BJ (cell line): ENCODE measurements at places on chromosomes 4 and X.

DNA sequence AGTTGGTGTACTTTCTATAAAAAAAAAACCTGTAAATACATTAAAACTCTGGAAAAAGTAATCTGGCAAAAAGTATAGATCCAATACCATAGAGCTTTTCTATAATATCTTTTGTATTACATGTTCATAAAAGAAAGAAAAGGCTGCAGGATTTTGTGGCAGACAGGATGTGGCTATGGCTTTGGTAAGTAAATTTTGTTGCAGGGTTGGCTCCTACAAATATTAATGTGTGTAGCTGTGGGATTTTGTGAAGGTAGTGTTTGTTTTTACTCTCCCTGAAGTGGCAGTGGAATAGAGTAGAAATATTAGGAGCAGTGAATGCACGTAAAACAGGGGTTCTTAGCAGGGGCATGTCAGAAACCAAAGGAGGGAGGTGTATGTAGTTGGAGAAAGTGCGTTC lies 84.8 kb downstream of the TSPAN7 start:
- no peak for DNase-seq

GRCh38 chrX:73206366-73206765 lies 8.3 kb downstream of the NAP1L2 start:
- DNase-seq: no peak

- DNase-seq: no peak
Measured at GRCh38 chr4:107640197-107640596, 79.8 kb downstream of the PAPSS1 start.

DNA sequence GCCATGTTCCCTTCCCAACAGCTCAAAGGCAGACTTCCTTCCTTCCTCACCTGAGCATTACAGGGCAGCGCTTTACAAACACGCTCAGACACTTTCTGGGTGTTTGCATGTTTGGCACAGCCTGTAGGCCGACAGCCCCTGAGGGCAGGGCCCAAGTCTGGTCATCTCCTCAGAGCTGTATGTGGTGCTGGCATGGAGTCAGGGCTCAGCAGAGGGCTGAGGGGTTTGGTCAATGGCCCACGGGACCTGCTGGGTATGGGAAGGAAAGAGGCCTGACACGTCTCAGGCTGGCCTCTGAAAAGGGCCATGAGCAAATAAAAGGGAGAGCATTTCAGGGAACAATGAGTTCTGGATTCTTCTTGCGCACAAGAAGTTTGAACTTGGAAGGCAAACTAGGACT lies 73.8 kb upstream of the MAP3K15 start:
- DNase-seq: no peak

- no peak for DNase-seq
Measured at GRCh38 chr4:110641218-110641617, 18.3 kb upstream of the PITX2 start.

DNA sequence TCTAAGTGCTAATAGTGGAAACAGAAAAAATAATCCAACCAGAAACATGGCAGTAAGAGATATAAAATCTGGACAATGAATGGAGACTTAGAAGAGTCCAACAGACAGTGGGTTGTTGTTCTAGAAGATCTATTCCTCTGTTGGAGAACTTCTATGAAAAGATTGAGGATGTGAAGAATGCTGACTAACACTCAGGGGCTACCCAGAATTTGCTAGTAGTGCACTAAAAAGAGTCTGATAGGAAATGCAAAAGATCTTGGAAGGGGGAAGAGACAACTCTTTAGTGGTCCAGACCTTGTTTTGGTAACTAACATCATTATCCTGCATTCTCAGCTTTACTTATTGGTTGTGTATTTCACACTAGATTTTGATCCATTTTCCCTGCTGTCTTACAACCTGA lies 77.9 kb downstream of the SMARCA1 start:
- no peak for DNase-seq

DNA sequence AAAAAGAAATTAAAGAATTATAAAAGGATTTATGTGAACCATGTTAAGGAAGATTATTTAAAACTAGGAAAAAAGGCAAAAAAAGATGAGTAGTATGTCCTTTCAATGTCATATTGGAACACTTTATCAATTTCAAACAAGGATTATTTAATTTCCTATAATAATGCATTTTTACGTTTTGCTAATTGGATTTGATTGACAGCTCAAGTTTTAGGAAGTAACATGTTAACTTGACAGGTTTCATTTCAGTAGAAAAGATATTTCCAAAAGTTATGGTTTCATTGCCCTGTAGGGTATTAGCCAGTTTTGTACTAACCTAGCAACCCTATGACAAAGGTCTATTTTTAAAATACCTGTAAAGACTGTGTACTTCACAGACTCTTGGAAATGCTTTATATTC lies 379.6 kb upstream of the ZFP42 start:
- no peak for DNase-seq

- DNase-seq: no peak
Measured at GRCh38 chr4:168781341-168781740, 228.7 kb downstream of the CBR4 start.

DNA sequence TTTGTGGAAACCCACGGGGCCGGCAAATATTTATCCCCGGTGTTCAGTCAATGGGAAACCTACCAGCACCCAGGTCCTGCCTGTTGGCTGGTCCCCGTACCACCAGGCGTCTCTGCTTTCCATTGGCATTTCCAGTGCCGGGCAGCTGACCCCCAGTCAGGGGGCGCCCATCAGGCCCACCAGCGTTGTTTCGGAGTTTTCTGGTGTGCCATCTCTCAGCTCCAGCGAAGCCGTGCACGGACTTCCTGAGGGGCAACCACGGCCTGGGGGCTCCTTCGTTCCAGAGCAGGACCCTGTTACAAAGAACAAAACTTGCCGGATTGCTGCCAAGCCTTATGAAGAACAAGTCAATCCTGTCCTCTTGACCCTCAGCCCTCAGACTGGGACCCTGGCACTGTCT lies 32.7 kb downstream of the BCORL1 start:
- DNase-seq: no peak

DNA sequence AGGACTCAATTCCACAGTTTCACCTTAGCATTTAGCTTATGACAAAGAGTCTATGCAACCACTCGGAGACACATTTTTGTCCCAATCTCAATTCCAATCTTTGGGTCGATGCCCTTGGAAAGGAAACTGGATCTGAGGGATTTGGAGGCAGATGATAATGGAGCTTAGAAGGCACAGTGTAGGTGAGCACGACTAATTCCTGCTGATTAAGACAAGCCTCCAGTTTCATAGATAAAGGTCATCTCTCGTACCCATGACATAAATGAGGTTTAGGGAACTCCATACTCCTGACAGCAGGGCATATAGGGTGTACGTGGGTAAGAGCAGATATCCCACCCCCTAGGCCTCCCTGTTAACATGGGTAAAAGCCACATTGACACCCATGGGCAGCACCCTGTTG lies 24.4 kb upstream of the ZNF718 start:
- no peak for DNase-seq

GRCh38 chr4:121270389-121270788 lies 106.3 kb upstream of the TNIP3 start:
- no peak for DNase-seq

GRCh38 chr4:113077575-113077974 lies 28.1 kb downstream of the ANK2 start:
- no peak for DNase-seq

- DNase-seq: no peak
Measured at GRCh38 chrX:140975472-140975871, 26.9 kb upstream of the SPANXB1 start.

DNA sequence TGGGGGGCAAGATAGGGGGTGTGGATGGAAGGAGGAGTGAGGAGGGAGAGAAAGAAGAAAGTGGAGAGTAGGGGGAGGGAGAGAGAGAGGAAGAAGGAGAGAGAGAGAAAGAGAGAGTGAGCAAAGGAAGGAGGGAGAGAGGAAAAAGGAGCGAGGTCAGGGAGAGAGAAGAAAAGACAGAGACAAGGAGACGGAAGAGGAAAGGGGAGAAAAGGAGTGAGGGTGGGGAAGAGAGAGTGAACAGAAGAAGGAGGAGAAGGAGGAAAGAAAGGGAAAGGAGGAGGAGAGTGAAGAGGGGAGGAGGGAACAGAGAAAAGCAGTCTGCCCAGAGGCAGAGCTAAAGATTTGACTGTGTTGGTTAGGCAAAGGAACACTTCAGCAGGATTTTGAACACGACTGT lies 181.6 kb downstream of the MID1IP1 start:
- no peak for DNase-seq

DNA sequence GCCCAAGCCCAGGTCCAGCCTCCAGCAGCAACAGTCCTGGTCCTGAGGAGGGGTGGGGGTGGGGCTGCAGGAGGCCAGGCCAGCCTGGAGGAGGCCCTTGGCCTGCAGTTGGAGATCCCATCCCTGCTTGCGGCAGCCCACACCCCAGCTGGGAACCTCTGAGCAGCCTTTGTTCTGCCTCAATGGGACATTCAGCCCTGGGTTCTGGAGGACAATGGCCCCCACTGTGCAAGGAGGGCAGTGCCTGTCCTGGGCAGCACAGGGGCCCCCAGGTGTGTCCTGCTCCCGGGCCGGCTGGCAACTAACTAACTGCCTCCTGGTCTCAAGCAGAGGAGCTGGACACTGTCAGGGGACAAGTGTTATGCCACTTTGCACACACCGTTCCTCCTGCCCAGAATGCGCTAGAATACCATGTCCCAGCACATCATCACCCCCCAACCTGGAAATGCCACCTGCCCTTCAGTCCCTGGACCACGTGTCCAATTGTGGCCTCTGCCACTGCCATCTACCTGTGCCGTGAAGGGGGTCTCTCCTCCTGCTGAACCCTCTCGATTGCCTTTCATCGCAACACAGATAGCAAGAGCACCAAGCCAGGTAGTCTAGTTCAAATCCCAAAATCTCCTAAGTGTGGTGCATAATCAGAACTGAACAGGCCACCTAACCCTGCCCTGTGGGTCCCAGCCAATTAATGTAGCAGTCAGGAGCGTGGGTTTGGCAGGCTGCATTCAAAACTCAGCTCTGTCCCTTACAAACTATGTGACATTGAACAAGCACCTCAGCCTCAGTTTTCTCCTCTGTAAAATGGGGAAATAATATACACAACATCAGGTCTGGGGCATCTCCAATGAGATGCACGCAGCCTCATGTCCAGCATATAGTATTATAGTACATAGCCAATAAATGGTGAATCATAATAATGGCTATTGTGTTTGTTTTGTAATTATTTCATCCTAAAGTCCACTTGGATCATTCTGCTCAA lies 8.8 kb downstream of the PPP2R2C start:
- DNase-seq: no peak

DNA sequence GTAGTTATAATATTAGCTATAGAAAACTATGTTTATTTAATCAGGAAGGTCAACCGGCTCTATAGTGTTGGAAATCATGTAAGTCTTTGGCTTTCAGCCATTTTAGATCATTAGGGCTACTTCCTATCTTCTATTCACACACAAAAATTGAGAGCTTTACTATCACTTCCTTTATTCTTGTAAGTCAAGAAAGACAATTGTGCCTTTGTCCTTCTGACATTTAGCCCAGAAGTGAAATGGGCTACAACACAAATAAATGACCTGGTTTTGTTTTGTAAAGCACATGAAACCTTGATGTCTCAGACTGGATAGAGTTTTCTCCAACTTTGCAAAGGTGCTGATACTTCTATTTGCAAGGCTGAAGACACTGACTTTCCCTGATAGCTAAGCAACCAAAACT lies 122.4 kb upstream of the ACSL4 start:
- no peak for DNase-seq

GRCh38 chrX:14051416-14051815 lies 21.7 kb upstream of the GEMIN8 start:
- no peak for DNase-seq

DNA sequence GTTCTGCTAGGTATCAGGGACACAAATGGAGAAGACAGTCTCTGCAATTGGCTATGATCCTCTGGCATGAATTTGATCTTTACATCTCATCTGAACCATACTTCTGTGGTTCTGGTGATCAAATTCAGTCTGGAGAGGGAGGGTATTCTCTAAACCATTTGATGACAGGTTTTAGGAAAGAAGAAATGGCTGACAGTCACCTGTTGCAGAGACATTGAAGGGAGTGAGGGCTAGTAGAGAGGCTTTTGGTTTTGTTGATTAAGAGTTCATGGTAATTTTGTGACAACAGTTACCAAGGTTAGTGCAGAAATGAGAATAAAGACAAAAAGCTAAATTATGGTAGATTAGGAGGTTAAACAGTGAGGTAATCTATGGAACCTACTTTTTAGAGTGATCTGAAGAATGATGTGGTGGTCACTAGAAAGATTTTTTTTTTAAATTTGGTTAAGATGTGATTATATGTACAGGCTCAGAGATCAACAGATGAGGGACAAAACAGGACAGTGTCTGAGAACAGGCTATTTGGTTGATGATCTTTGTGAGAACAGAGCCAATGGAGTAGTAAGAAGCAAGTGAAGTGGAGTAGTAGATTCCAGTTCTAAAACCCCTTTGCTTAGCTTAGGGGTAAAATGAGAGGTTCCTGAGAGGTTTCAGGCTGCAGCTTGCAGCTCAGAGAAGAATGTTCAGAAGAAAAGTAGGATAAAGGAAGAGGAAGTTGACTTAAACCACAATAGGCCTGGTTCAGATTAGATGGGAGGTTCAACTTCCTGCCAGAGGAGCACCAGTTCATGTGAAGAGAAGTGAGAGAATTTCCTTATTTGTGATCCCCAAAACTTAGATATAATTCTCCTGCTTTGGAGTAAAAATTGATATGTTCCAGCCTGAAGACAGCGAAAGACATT lies 34.7 kb downstream of the VSIG4 start:
- no peak for DNase-seq

DNA sequence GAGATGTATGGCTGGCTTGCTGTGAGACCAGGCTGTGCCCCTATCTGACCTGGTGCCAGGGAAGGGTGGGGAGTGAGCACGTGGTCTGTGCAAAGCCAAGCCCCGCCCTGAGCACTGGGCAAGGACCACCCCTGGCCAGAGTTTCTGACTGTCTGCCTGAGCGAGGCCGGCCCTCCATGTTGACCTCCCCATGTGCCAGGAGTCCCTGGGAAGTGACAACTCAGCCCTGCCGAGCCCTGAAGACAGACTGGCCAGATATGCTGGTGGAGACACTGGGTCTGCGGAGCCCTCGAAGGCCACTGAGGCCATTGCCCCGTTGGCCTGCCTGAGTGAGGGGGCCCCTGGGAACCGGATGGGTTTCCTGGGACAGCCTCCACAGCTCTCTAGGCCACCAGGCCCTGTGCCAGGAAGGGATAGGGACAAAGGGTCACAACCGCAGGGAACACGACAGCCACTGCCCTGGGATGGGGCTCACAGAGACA lies 7.1 kb upstream of the BGN start:
- DNase-seq: no peak

- no peak for DNase-seq
Measured at GRCh38 chrX:92232182-92232581, 453.0 kb downstream of the PCDH11X start.

GRCh38 chr4:65968831-65969558 lies 298.7 kb upstream of the EPHA5 start:
- DNase-seq: peak; percentile 10

DNA sequence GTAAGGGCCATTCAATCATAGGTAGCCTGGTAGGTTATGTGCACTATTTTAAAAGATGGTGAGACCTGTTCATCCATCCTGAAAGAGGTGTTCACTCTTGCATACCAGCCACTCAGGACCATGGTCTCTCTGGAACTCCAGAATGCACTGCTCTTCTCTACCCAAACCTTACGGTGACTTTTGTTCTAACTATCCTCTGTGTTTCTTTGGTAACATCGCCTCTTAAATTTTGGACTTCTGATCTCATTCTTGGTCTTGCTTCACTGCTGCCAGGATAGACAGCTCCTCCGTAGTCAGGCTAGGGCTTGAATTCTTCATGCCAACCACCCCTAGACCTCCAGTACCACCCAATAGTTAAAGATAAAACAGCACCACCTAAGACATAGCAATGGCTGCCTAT lies 346.3 kb upstream of the GALNT7 start:
- DNase-seq: no peak
